ENCODE measurements at places on chromosomes 5 and 9. TPM values are rescaled to one million over a fixed set of nuclear protein-coding genes. Genes with fewer than 3 reads are reported as not detected.

DNA sequence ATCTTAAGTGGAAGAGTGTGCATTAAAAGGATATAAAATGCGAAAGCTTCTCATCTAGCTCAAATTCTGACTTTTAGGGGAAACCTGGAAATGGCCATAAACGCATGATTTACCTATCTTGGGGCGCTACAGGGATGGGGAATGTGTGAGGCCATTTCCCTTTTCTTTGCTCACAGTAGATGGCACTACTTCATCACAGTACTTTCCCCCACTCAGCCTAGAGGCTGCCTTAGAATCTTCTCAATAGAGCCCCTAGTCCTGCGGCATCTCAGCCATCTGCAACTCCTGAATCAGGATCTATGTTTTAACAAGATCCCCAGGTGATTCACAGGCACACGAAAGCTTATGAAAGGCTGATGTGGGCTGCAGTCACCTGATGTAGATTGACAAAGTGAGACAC, 110.8 kb downstream of the LHFPL2 start:
- H3K36me3 ChIP-seq, result peaks cover 8% of the 10 kb centered on the region
- H3K27me3 ChIP-seq, result no peaks in the 10 kb centered on the region
- H3K4me3 ChIP-seq, result no peak overlapping the region

DNA sequence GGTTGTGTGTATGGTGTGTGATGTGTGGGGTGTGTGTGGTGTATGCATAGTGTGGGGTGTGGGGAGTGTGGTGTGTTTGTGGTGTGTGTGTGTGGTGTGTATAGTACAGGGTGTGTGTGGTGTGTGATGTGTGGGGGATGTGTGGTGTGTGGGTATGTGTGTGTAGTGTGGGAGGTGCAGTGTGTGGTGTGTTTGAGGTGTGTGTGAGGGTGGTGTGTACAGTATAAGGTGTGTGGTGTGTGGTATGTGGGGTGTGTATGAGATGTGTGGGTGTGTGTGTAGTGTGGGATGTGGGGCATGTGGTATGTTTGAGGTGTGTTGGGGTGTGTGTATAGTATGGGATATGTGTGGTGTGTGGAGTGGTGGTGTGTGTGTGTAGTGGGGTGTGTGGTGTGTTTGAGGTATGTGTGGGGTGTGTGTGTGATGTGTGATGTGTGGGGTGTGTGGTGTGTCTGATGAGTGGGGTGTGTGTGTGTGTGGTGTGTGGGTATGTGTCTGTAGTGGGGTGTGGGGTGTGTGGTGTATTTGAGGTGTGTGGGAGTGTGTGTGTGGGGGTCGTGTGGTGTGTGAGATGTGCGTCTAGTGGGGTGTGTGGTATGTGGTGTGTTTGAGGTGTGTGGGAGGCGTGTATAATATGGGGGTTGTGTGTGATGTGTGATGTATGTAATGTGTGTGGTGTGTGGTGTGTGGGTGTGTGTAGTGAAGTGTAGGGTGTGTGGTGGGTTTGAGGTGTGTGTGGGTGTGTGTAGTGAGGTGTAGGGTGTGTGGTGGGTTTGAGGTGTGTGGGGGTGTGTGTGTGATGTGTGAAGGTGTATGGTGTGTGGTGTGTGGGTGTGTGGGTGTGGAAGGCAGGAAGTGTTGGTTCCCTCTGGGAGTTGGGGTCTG, 8.6 kb downstream of the ECSCR start:
- peak overlapping the region; percentile 45 for H3K27ac ChIP-seq
- peaks cover 3% of the 10 kb centered on the region for H3K27me3 ChIP-seq
- no peak for DNase-seq

DNA sequence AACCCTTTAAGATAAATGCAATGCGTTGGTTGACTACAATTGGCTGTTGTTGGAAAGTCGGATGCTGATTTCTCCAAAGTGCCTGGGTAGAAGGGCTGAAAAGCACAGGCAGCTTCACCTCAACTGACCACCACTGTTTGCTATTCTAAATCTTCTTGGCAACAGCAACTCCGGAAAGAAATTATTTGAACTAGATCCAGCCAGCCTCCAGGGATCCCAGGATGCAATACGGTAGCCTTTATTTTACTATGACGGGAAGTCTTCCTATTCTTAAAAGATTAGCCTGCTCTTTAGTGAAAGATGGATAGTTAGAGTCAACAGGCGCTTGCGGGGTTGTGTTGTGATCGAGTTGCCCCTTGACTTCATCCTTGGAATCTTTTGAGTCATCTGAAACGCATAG, 78.6 kb upstream of the KLF9 start:
- H3K27me3 ChIP-seq, result peaks cover 5% of the 10 kb centered on the region
- H3K4me1 ChIP-seq, result peaks cover 46% of the 10 kb centered on the region
- no peaks in the 10 kb centered on the region for H3K36me3 ChIP-seq
- H3K27ac ChIP-seq, result no peak overlapping the region
- no peak for DNase-seq

- H3K36me3 ChIP-seq, result peaks cover 7% of the 10 kb centered on the region
- H3K27me3 ChIP-seq, result peaks cover 8% of the 10 kb centered on the region
- no peak overlapping the region for H3K27ac ChIP-seq
- no peaks in the 10 kb centered on the region for H3K4me1 ChIP-seq
- DNase-seq, result no peak
Measured at GRCh38 chr5:1095302-1095989, 16.4 kb downstream of the SLC12A7 start.

DNA sequence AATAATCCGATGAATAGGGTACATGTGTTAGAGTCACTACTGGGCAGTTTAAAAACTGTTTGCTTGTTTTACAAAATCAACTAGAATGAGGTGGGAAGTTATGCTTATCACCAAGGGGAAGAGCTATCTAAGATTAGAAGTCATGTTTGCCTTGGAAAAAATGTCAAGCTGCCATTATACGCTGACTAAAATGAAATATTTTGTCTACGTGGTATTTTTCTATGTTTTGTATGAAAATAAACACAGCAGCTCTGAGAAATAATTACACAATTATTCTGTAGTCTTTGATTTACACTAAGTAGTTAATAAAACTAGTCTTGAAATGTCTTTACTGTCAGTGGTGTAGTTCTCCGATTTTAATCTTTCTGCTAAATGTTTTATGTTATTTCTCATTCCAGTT, 241.9 kb upstream of the TARS1 start:
- no peak overlapping the region for H3K27ac ChIP-seq
- H3K4me3 ChIP-seq, result no peak overlapping the region
- H3K36me3 ChIP-seq, result no peaks in the 10 kb centered on the region
- DNase-seq, result no peak
- peaks cover 1% of the 10 kb centered on the region for H3K27me3 ChIP-seq

- H3K4me1 ChIP-seq, result peaks cover 17% of the 10 kb centered on the region
- no peak overlapping the region for H3K27ac ChIP-seq
- no peaks in the 10 kb centered on the region for H3K36me3 ChIP-seq
Measured at GRCh38 chr5:136631186-136631585, 265.8 kb upstream of the TRPC7 start.

DNA sequence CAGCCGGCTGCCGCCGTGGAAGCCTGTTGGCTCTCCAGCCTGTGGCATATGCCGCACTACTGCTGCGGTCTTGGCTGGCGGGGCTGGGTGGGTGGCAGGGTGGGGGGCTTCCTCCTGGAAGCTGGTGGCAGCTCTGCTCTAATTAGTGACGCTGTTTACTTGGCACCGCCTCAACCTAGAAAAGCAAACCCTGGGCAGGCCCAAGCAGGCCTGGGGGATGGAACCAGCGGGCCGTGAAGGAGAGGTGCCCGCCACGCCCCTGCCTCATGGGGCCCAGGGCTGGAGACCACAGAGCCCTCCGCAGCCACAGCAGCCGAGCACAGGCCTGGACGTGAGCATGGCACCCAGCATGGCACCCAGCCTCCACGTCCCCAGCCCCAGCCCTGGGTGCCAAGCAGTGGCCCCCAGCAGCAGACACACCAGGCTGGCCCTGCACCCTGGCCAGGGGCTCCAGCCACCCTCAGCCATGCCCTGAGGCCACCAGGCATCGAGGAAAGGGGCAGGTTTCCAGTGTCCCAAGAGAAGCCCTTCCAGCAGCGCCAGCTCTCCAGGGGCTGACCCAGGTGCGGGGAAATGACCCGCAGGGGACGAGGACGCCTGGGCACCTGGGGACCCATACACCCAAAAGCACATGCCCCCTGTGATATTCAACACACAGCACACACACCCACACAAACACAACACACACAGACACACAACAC, 5.4 kb upstream of the CCDC187 start:
- H3K27ac ChIP-seq, result no peak overlapping the region
- H3K4me3 ChIP-seq, result no peak overlapping the region
- no peaks in the 10 kb centered on the region for H3K27me3 ChIP-seq
- no peak for DNase-seq

GRCh38 chr9:13589034-13589737, 309.7 kb upstream of the MPDZ start:
- peaks cover 4% of the 10 kb centered on the region for H3K36me3 ChIP-seq
- H3K4me1 ChIP-seq, result peaks cover 15% of the 10 kb centered on the region
- DNase-seq, result no peak
- no peak overlapping the region for H3K27ac ChIP-seq

GRCh38 chr5:24235946-24236345, 408.8 kb downstream of the CDH10 start:
- no peaks in the 10 kb centered on the region for H3K27me3 ChIP-seq
- DNase-seq, result no peak
- no peak overlapping the region for H3K27ac ChIP-seq

GRCh38 chr9:89686126-89686525, 81.3 kb downstream of the GADD45G start:
- DNase-seq, result no peak
- peaks cover 7% of the 10 kb centered on the region for H3K4me1 ChIP-seq
- H3K4me3 ChIP-seq, result no peak overlapping the region
- no peak overlapping the region for H3K27ac ChIP-seq

- no peaks in the 10 kb centered on the region for H3K36me3 ChIP-seq
- no peak overlapping the region for H3K4me3 ChIP-seq
- no peaks in the 10 kb centered on the region for H3K4me1 ChIP-seq
Measured at GRCh38 chr5:57598756-57599155, 116.1 kb upstream of the ACTBL2 start.

DNA sequence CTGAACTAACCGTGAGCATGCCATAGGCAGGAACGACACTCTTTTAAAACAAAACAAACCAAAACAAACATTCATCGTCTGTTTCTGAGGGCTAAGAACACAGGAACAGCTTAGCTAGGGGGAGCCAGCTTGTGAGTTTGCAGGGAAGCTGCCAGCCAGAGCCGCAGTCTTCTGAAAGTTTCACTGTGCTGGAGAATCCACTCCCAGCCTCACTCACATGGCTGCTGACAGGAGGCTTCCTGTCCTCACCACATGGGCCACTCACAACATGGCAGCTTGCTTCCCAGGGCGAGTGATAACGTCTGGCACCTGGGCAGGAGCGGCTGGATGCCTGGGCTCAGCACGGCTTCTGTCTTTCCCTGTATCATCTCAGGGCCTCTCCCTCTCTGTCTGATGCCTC, 275.2 kb downstream of the MSX2 start:
- H3K36me3 ChIP-seq, result no peaks in the 10 kb centered on the region
- H3K4me3 ChIP-seq, result no peak overlapping the region
- H3K27ac ChIP-seq, result no peak overlapping the region

- H3K4me1 ChIP-seq, result no peaks in the 10 kb centered on the region
- no peak for DNase-seq
- no peaks in the 10 kb centered on the region for H3K36me3 ChIP-seq
- no peak overlapping the region for H3K4me3 ChIP-seq
Measured at GRCh38 chr9:87464110-87464991, 33.3 kb upstream of the DAPK1 start.

DNA sequence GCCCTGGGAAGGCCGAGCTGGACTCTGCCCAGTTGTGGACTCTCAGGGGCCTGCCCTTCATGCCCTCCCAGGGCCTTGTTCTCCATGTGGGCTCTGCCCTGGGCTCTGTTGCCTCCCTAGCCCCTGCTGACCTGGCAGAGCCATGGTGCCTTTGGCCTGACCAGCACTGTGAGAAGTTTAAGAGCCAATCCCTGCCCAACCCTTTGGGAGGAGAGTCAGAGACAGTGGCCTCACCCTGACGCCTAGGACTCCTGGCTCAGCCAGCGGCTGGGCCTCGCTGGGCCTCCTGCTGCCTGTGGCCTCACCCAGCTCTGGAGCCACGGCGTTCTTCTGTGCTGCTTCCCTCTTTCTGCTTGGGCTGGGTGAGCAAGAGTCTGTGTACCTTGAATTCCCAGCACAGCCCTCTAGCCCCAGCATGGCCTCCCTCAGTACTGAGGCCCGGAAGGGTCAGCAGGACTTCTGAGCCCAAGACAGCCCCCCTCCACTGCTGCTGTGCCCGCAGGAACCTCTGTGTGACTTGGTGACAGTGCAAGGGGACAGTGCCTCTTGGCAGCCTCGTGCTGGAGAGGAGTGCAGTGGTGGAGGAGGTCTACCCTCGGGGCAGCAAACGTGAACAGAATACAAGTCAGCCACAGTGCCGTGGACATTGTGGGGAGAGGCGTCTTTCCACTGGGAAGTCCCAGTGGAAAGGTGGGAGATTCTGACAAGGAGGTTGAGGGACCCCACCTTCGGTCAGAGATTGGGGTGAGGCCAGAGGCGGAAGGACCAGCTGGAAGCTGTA, 97.4 kb downstream of the CACNA1B start:
- H3K27ac ChIP-seq, result no peak overlapping the region
- no peak for DNase-seq
- peaks cover 5% of the 10 kb centered on the region for H3K36me3 ChIP-seq
- H3K4me1 ChIP-seq, result no peaks in the 10 kb centered on the region
- no peak overlapping the region for H3K4me3 ChIP-seq

DNA sequence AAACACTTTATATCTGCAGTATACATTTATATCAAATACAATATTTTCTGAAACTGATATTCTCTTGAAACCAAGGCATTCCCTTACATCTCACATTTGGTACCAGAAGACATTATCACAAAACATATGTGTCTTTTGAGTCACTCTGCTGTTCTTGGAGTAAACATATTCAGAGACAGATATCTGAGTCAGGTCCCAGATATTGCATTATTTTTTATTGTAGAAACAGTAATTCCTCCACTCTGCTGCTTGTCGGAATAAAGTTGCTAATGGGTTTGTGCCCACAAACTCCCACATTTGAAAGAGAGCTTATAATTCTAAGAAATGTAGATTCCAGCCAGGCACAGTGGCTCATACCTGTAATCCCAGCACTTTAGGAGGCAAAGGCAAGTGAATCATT, 261.1 kb upstream of the DAPK1 start:
- no peaks in the 10 kb centered on the region for H3K4me1 ChIP-seq
- no peaks in the 10 kb centered on the region for H3K36me3 ChIP-seq
- H3K27ac ChIP-seq, result no peak overlapping the region
- DNase-seq, result no peak
- H3K4me3 ChIP-seq, result no peak overlapping the region

The CEL gene
- total RNA-seq, result 4.2 TPM

The SH3GLB2 gene
- total RNA-seq, result 94.3 TPM

The C5orf52 gene
- total RNA-seq, result not detected

The SLC25A46 gene
- total RNA-seq, result 31.6 TPM

The MRPS27 gene
- total RNA-seq, result 62.8 TPM

The TRIM52 gene
- total RNA-seq, result 10.4 TPM

The TESK1 gene
- 34.6 TPM for total RNA-seq

Data from endothelial cell (in vitro differentiated cells).